ENCODE measurements at places on chromosomes 6 and 20. TPM values are rescaled to one million over a fixed set of nuclear protein-coding genes. Genes with fewer than 3 reads are reported as not detected.
A peak's percentile ranks its signal among the peaks of the same experiment; 100 is the strongest.

- no peak for DNase-seq
These were observed 149.7 kb upstream of the TMEM170B start for GRCh38 chr6:11387707-11388430.

GRCh38 chr6:106141441-106142237 lies 55.5 kb downstream of the PRDM1 start:
- no peak for DNase-seq

DNA sequence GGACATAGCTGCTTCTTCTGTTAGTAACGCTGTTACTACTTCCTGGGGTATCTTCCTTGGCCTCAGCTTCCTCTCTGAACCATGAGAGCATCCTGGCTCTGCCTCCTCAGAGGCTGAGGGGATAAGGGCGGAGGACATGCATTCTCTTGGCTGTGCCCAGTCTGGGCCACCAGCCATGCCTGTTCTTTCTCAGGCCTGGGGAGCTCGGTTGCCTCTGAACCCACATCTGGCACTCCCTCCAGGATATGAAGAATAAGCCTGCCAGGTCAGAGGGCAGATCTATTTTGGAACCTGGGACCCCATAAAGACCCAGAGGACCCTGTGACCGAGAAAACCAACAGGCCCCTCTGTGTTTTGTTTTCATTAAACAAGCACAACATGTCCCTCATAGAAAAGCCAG lies 6.6 kb upstream of the ANGPT4 start:
- no peak for DNase-seq

- no peak for DNase-seq
These were observed 47.8 kb upstream of the TAGAP start for GRCh38 chr6:159092631-159093030.

- DNase-seq = peak; percentile 67
These were observed 12.7 kb downstream of the IGF2R start for GRCh38 chr6:159981403-159982245.

Gene VIP
- total RNA-seq = 0.28 TPM

Gene MCM3
- 28.2 TPM for total RNA-seq

Gene AFDN
- 63.7 TPM for total RNA-seq

Gene PAX1
- not detected for total RNA-seq

Gene SIRPB2
- total RNA-seq = 3.0 TPM

Gene GNAS-AS1
- 0.36 TPM for total RNA-seq

Gene CST3
- 505 TPM for total RNA-seq

Gene COQ3
- total RNA-seq = 28.4 TPM

Gene DEFB125
- total RNA-seq = not detected

- no peak for DNase-seq
These were observed 46.9 kb downstream of the OSTM1 start for GRCh38 chr6:108027594-108027993.

GRCh38 chr6:115765966-115766365 lies 294.7 kb downstream of the FRK start:
- DNase-seq = no peak

Gene SAMD3
- total RNA-seq = not detected

GRCh38 chr6:165676435-165677068 lies 13.5 kb upstream of the PDE10A start:
- peak; percentile 32 for DNase-seq

DNA sequence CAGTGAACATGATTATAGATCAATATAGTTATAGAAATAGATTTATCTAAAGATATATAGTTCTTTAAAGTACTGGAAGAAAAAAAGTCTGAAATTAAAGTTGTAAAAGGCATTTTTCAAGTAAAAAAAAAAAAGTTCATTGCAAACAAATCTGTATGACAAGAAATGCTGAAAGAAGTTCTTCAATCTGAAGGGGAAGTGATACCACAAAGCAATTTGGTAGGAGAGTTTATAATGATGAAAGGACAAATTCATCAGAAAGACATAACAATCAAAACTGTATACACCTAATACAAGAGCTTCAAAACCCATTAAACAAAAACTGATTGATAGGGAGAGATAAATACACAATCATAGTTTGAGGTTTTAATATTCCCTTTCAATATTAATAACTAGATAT lies 14.1 kb downstream of the HUS1B start:
- no peak for DNase-seq

Gene GLP1R
- total RNA-seq = 1.9 TPM

DNA sequence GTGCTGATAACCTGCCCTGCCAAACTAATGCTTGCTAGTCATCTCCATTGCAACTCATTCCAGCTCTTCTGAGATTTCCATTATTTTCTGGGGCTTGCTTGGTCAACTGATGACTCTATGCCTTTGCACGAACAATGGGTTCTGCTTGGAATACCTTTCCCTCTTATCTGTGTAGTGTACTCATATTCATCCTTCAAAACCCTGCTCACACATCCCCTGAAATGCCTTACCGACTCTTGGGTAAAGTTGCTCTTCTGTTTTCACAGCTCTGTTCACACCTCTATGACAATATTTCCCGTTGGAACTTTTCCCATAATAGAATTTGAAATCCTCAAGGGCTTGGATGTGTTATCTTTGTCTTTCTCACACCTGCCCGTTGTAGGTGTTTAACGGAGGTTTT lies 331.0 kb upstream of the SOX4 start:
- DNase-seq = no peak

Gene JPH2
- 118 TPM for total RNA-seq

DNA sequence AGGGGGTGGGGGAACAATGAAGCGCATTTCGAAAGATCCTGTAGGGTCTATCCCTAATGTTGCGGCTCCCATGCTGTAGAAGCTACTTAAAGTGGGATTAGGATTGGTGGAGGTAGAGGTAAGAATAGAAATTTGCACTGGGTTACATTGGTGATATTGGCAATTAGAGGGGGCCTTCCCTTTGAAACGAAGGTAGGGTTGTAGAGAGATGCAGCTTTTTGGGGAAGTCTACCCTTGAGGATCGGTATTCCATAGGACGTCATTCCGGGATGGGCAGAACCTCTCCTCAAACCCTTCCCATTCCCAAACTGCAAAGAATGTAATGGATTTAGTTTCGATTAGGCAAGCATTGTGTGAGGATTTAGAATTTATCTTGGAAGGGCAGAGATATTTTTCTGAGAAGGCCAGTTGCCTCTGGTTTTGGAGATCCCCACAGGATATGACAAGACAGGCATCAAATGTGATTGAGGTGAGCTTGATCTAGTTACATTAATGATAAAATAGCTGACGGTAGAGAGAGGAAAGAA lies 5.4 kb upstream of the ZNFX1 start:
- DNase-seq = no peak

DNA sequence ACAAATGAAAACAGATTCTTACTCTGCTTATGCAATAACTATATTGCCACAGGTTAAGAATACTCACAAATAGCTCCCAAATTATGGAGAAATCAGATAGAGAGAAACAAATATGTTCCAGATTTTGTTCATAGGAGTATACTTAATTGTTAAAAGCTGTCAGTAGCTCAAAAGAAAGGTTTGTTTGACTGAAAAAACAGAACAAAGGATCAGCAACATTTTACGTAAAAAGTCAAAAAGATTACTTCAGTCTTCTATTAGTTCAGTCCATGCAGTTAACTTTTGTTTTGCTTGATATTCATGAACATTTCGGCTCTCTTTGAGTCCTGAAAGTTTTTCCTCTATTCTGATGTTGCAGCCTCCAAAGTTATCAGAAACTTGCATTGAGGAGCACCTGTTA lies 13.4 kb upstream of the NANP start:
- DNase-seq = no peak

DNA sequence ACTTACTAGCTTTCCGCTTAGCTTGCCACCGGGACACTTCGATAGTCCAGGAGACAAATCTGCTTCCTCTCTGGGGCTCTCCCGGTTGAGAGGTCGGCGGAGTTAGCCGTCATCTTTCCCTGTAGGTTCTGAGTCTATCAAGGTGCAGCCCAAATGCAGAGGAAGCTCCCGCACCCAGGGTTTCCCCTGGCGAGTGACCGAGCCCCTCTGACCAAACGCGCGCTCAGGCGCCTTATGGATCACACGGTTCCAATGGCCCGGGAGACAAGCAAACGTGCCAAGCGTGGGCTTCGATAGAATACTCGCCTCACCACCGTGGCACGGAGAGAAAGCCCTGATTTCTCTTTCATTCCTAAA lies 15.8 kb upstream of the FOXC1 start:
- no peak for DNase-seq

Gene SALL4
- not detected for total RNA-seq

DNA sequence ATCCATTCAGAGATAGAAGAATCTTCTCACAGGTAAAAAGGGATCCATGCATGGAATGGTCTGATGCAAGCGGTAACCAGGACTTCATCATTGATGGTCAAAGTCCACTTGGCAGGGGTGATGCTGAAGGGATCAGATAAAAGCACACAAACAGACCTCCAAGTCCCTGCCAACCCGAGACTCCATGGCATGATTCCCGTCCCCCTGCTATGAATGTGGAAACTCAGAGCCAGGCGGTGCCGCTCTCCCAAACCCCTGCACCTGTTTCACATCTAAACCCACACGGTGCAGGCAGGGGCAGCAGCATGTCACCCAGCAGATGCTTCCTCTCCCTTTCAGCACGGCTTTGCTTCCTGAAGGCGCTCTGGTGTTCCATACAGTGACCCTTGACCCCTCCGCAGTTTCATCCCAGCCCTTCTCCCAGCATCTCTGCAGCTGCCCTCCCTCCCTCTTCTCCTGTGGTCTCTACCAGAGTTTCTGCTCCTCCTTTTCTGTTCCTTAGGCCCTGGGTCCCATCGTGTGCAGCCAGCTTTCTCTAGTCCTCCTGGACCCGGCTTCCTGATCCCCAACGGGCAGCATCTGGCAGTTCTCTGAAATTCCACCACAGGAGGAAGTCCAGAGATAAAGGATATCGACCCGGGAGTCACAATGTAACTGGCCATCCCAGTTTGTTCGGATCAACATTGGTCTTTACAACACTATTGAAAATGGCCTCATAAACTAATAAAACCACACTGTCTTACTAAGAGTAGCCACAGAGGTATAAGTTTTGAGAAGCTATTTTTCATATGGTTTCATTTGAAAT lies 235.0 kb downstream of the TTLL2 start:
- DNase-seq = no peak

Gene TMEM74B
- 2.4 TPM for total RNA-seq

Gene C6orf141
- total RNA-seq = 0.54 TPM

Gene CEP43
- total RNA-seq = 8.5 TPM

DNA sequence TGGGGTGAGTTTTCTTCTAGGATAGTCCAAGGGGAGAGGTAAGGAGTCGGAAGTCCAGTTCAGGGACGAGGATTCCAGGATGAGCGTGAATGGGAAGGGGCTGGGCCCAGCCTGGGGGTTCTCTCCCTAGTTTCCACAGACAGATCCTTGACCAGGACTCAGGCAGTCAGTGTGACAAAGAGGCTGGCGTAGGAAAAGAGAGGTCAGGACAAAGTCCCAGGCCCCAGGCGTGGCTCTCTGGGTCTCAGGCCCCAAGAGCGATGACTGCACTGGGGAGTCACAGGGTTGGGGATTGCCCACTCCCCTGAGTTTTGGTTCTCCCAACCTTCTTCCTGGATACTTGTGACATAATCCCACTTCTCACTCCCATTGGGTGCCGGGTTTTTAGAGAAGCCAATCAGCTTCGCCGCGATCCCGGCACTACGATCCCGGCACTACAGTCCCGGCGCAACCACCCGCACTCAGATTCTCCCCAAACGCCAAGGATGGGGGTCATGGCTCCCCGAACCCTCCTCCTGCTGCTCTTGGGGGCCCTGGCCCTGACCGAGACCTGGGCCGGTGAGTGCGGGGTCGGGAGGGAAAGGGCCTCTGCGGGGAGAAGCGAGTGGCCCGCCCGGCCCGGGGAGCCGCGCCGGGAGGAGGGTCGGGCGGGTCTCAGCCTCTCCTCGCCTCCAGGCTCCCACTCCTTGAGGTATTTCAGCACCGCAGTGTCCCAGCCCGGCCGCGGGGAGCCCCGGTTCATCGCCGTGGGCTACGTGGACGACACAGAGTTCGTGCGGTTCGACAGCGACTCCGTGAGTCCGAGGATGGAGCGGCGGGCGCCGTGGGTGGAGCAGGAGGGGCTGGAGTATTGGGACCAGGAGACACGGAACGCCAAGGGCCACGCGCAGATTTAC lies 46.2 kb upstream of the TRIM26 start:
- peak; percentile 81 for DNase-seq

Gene MUCL3
- not detected for total RNA-seq

DNA sequence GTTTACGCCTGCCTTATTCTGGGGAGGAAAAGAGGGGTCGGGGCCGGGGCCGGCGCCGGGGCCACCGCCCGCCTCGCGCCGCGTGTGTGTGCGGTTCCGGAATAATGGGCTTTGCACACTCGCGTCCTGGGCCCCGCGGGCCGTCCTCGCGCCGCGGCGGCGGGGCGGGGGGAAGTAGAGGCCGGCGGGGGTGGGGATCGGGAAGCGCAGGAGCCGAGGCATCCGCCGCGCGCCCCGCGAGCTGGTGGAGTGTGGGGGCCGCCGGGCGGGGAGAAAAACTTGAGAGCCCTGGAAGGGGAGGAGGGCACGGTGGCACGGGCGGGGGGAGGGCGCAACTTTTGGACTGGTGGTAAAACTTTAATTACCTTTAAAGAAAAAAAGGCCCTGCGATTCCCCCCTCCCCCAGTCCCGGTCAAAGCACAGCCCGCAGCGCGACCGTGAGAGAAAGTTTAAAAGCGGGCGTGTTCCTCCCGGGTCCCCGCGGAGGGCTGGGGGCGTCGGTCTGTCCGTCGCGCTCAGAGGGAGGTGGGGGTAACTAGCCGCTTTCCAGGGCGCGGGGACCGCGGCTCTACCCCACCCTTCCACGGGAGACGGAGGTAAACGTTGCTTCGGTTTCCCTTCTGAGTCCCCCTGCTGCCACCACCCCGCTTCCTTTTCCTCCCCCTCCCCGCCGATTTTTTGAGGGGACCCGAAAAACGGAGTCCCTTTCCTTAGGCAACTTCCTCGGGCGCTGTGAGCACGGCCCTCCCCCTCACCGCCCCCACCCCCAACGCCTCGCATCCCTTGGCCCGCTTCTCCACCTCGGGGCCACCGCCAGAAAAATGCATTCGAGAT lies 1.9 kb downstream of the L3MBTL3 start:
- peak; percentile 40 for DNase-seq

GRCh38 chr6:158041370-158041769 lies 59.7 kb downstream of the SYNJ2 start:
- no peak for DNase-seq

- no peak for DNase-seq
These were observed 123.3 kb downstream of the ZFAND3 start for GRCh38 chr6:37942606-37943376.

DNA sequence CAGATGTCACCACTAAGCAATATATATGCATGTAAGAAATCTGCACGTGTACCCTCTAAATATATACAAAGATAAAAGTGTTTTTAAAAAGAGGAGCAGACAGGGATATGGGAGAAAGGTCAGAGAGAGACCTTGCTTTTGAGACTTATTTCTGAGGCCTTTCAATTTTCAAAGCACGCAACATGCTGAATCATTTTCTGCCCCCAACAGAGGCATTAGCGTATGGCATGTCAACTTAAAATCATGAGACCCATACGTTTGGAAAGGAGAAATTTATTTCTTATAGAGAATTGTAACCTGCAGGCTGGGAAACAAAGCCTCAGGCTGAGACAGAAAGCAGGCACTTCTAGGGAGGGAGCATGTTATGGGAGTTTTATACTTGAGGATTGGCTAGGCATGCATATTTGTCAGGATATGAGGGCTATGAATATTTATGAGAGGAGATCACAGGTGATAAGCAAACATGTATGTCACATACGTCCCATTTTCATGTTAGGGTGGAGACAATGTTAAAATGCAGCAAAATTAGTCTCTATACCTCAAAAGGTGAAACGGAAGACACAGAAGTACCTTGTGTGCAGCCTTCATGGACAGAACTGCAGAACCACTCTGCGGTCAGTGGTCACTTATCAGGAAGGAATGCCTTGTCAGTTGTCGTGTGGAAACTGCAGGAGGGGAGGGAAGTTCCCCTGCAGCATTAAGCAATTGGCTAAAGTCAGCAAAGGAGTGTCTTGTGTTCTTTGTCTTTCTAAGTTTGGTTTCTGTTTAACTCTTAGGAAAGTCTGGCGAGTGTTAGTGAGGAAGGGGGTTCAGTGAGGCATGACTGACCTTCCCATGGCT lies 6.3 kb upstream of the GABRR2 start:
- DNase-seq = no peak

Measured in heart right ventricle (tissue), 16 donors.